ENCODE measurements at places on chromosomes 5 and 9.

- no peak for DNase-seq
Observed at GRCh38 chr5:149418910-149419531, 39.9 kb upstream of the IL17B start.

DNA sequence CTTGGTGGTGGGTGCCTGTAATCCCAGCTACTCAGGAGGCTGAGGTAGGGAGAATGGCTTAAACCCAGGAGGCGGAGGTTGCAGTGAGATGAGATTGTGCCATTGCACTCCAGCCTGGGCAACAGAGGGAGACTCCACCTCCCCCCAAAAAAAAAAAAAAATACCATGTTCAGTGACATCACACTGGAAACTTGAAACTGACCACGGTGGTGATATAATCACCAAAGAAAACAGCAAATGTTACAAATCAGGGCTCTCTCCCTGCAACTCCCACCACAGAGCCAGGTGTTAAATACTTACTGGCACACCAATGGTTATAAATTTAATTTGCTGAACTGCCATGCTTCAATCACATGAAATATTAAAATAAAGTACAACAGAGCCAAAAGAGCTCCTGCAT lies 81.4 kb downstream of the ZNF608 start:
- no peak for DNase-seq

GRCh38 chr5:122653087-122654017 lies 121.5 kb upstream of the SNX2 start:
- no peak for DNase-seq

DNA sequence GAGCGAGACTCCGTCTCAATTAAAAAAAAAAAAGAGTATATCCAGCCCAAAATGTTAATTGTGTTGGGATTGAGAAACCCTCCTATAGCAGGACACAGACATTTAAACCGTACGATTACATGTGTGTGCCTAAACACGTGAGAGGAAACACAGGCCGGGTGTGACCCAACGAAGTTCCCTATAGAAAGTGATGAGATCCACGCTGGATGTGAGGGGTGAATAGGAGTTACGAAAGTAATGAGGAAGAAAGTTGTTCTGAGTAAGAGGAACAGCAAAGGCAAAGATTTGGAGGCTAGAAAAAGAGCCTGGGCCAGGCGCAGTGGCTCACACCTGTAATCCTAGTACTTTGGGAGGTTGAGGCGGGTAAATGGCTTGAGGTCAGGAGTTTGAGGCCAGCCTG lies 13.6 kb downstream of the NAIF1 start:
- DNase-seq, result no peak
